ENCODE measurements at places on chromosomes 13 and 19.

GRCh38 chr19:13160557-13160956 lies 10.3 kb downstream of the IER2 start:
- DNase-seq, result no peak

- no peak for DNase-seq
Observed at GRCh38 chr13:29954082-29955028, 103.9 kb upstream of the UBL3 start.

GRCh38 chr13:97568850-97569249 lies 134.9 kb downstream of the RAP2A start:
- DNase-seq, result no peak

- DNase-seq, result no peak
Observed at GRCh38 chr13:50030315-50030714, 15.1 kb downstream of the KCNRG start.

DNA sequence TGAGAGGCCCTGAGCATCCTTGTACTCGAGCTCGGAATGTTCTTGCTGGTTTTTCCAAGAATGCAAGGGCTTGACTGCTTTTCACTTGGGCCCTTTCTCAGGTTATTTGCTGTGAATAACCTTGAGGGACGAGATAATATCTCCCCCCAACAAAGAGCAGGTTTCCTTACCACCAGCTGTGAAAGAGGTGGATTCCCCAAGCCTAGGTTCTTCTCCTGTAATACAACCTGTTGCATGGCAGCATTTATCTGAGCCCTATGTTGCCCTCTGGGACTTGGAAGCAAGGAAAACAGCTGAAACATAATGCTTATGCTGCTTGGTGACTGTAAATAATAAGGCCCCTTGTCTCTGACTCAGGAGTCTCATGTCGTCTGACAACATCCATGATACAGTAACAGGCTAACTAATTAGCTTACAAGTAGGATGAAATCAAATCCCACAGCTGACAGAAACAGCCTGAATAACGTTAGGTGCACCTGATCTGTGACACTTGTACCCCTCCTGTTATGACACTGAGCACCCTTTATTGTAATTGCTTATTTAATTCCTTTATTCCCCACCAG lies 43.6 kb upstream of the RCBTB2 start:
- no peak for DNase-seq

DNA sequence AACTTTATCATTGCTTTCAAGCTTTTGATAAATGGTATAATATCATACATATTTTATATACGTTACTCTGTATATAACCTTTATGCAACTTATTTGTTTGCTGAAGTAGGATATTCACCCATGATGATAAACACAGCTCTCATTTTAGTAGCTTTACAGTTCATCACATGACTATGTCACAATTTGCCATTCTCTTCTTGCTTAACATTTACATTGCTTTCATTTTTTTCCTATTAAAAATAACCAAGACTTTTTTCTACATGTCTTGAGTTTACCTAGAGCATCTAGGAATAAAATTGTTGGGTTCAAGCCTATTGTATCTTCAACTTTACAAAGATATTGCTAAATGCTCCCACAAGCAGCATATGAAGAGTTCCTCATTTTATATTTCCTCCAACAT lies 54.0 kb downstream of the KCNRG start:
- DNase-seq, result no peak

DNA sequence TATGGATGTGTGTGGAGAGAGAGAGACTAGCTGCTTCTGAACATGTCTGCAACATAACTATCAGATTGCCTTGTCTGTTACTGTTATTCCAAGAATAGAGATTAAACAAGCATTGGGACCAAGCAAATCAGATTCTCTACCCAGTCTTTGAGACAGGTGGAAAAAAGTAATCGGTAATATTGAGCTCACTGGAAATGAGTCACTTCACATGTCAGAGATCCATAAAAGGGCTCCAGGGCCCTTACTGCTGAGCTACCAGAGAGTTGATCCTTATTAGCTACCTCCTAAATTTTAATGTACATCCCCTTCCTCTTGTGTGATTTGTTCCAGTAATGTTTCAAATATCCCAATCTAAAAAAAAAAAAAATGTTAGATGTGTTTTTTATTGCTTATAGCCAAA lies 2118.0 kb downstream of the PCDH9 start:
- no peak for DNase-seq

DNA sequence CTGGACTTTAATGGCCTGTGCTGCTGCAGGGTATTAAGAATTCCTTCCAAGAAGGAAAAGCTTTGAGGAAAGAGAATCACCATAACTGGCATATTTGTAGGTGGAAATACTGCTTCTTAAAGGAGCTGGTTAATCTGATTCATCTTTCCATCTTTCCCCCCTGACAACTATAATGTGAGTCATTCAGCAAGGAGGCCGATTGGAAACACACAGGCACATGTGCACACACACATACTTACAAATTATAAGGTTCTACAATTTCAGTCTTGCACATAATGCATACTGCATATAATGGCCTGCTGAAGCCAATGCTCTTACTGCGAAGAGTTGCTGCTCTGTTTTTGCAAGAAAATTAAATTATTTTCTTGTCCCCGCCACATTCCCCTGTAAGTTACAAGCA lies 78.8 kb upstream of the TPP2 start:
- no peak for DNase-seq

DNA sequence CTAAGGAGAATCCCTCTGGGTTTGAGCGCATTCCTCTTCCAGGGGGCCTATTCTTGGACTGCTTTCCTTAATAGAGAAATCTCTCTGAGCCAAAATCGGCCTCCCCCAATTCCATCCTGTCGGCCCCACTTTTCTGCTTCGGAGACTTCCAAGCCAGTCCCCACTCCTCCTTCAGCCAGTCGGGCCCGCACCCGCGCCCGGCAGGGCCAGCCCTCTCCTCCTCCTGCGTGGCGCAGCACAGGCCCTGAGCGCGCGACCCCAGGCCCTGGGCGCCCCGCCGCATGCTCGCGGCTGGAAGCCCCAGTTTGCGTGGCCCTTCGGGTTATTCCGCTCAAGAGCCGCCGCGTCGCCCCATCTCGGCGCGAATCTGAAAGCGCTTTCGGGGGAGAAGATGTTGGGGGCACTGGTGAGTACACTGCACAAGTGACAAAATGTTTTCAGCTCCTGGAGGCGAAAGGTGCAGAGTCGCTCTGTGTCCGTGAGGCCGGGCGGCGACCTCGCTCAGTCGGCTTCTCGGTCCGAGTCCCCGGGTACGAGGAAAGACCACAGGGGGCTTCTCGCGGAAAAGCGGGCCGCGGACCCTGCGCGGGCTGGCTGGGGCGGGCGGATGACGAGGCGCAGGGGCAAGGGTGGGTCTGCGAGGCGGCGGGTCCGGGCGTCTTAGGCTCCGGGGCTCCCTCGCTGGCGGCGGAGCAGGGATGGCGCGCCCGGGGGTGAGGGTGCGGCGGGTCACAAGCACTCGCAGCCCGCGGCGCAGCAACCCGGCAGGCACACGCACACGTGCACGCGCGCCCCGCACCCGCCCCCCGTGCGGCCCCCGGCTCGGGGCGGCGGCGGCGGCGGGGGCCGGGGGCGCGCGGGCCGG lies at the start of gene IL17D:
TSS of gene IL17D (plus strand) at position 785 of the 865 bp plus-strand sequence. CDS start 303 bp downstream, outside the sequence.
- no peak for DNase-seq

GRCh38 chr13:21079761-21080592 lies 18.6 kb upstream of the LATS2 start:
- no peak for DNase-seq

DNA sequence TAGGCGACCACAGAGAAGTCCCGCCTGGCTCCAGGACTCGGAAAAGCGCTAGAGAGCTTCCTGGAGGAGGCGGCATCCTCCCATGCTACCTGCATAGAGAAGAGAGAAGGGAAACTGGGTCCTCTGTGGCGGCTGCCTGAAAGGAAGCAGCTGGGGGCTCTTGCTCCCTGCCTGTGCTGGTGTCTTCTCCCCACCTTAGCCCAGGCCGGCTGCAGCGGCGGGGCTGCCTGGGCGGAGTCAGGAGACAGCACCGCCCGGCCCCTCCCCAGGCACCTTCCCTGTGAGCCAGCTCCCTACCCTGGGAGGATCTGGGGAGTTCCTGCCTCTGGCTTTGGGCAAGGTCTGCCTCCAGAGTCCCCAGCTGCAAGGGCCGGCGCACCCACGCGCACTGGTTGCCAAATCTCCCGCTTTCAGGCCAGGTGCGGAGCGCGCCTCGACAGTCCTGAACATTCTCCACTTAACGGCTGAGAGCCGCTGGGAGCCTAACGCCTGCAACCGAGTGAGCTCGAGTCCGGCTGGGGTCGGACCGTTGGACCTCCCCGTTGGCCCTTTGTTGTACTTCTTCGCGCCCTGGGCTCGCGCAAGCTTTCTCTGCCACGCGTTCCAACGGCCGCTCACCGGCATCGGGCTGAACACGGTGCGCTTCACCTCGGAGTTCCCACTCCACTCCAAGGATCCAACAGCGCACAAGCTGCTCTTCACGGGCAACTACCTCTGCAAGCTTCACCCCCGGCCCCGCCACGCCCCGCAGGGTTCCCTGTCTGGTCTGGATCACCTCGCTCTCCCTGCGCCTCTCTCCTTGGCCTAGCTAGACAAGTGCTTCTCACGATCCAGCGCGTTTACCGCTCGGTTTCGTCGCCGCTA lies 21.8 kb upstream of the ZNF30 start:
- no peak for DNase-seq

- no peak for DNase-seq
Observed at GRCh38 chr13:39353988-39354387, 249.0 kb downstream of the LHFPL6 start.

DNA sequence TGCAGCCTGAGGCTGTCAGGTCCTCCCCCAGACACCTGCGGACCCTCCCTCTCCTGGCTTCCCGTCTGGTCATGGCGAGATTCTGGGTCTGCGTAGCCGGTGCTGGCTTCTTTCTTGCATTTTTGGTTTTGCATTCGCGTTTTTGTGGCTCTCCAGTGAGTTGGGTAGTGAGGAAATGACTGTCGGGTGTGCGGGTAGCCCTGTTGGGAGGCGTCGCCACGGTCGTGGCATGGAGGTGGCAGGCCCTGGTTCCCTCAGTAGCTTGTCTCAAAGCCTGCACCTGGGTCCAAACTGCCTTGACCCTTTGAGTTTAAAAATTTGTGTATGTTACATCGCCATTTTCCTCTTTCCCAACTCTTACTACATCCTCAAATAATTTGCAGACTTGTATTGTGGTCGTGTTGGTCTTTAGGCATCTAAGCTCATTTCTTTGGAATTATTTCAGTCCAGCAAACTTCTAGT lies 344 bp downstream of the NHLRC3 start:
- no peak for DNase-seq

DNA sequence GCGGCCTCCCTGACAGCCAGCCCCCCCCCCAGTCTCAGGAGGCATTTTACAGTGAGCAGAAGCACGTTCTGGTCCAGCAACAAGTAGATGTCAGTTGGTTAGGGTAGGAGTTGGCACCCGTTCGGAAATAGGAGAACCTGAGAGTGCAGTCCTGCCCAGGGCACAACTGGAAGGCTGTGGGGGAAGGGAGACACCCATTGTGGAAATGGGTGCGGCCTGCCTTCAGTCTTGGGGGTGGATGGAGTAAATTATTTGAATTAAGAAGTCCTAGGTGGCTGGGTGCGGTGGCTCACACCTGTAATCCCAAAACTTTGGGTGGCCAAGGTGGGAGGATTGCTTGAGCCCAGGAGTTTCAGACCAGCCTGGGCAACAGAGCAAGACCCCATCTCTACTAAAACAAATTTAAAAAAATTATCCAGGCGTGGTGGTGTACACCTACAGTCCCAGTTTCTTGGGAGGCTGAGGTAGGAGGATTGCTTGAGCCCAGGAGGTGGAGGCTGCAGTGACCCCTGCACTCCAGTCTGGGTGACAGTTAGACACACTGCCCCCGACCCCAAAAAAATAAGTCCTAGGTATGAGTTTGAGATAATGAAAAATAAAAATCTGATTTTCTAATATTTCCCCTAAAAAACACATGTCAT lies 1.2 kb downstream of the CIRBP start:
- no peak for DNase-seq

DNA sequence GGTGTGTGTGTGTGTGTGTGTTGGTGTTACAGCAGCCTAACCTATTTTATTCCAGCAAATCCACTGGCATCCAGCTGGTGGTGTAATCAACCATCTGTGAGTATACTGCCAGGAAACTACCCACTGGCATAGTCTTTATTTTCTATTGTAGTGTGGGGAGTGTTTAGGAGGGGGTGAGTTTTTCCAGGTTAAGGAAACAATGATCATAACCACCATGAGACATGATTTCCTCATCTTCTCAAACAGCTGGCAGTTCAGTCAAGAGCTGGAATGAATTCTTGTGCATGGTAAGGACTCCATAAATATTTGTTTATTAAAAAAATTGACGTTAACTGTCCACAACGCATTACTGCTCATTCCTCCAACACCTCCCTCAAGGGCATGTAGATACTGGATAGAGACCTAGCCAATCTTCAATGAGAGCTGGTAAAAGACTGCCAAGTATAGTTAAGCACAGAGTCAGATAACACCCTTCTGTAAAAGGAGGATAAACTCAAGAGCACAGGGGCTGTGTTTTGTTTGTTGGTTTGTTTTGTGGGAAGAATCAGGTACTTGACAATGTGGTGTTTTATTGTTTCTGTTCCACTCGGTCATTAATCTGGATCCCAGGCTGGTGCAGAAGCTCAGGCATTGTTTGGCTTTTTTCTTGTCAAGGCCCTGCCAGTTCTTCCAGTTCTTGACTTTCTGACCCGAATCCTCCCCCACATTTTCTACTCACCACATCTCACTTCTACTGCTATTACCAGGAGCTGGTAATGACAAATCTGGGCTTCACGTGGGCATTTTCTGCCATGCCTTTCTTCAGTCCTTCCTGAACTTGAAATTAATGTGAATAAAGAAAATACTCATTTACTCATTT lies 31.6 kb upstream of the SLC46A3 start:
- no peak for DNase-seq

GRCh38 chr13:98187155-98187964 lies 10.3 kb upstream of the RNF113B start:
- no peak for DNase-seq

- DNase-seq, result no peak
Observed at GRCh38 chr19:34484328-34484727, 2.8 kb downstream of the WTIP start.

DNA sequence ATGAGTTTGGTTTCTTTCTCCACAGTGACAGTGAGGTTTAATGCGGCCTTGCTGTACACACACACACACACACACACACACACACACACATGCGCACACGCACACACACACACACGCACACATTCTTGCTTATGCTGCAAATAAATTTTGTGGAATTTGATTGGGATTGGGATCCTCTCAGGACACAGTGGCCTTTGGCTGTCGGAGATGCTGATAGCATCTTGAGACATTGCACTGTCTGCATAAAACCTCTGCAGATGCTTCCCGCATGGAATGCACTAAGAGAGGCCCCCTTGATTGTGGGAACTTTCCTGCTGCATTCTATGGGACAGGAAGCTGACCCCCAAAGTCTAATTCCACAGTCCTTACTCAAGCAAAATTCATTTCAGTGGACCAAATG lies 145.6 kb downstream of the FLT1 start:
- no peak for DNase-seq

DNA sequence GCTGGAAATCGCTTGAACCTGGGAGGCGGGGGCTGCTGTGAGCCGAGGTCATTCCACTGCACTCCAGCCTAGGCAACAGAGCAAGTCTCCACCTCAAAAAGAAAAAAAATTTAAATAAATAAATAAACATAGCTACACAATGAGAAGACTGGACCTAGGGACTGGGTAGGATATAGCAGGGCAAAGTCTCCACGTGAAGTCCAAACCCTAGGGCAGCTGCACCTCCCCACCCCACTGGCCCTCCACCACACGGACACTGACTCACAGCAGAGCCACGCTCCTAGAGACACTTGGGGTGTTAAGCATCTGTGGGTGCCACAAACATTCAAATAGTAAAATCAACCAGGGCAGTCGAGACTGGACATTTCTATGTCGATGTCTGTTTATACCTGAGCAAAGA lies 7.1 kb downstream of the LATS2 start:
- DNase-seq, result no peak

GRCh38 chr19:57688011-57688763 lies 6.4 kb downstream of the ZNF551 start:
- DNase-seq, result no peak

- DNase-seq, result no peak
Observed at GRCh38 chr13:54928071-54928470, 1899.5 kb downstream of the OLFM4 start.
